ENCODE measurements at places on chromosomes 12 and 14. TPM values are rescaled to one million over a fixed set of nuclear protein-coding genes. Genes with fewer than 3 reads are reported as not detected.

The RIPK3 gene
- total RNA-seq, result 15.8 TPM

The SMCO3 gene
- total RNA-seq, result 0.26 TPM

The IL26 gene
- total RNA-seq, result not detected

The FZD10 gene
- total RNA-seq, result 0.72 TPM

The PIP4K2C gene
- total RNA-seq, result 28.4 TPM

The KCNMB4 gene
- total RNA-seq, result 3.3 TPM

The AQP2 gene
- 0.21 TPM for total RNA-seq

The RPL10L gene
- total RNA-seq, result not detected

The GLIPR1L1 gene
- total RNA-seq, result not detected

DNA sequence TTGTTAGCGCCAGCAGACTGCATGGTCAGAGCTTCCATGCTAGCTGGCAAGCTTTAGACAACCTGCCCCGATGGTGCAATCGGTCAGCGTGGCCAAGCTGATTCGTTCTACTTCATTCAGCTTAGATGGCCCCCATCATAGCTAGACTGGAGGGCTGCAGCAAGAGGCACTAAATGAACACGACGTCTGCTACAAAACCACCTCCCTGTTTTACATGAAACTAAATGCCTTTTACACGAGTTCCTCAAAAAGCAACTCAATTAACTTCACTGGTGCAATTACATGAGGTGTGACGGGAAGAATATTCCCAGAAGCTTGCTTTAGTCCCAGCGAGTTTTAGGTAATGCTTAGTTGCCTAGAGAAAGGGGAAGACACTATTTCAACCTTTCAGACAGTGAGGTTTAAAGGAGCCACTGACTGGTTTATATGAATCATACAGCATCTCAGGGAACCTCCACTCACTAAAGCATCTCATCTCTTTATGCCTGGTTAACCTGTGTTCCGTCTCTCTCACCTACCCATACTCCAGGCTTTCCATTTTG, 8.4 kb downstream of the NIN start:
- H3K27ac ChIP-seq, result no peak overlapping the region
- DNase-seq, result no peak
- H3K4me1 ChIP-seq, result peaks cover 10% of the 10 kb centered on the region

GRCh38 chr12:14795028-14795448, 8.2 kb downstream of the WBP11 start:
- H3K4me3 ChIP-seq, result no peak overlapping the region
- DNase-seq, result no peak
- H3K27me3 ChIP-seq, result no peaks in the 10 kb centered on the region
- peaks cover 8% of the 10 kb centered on the region for H3K36me3 ChIP-seq
- H3K4me1 ChIP-seq, result no peaks in the 10 kb centered on the region

DNA sequence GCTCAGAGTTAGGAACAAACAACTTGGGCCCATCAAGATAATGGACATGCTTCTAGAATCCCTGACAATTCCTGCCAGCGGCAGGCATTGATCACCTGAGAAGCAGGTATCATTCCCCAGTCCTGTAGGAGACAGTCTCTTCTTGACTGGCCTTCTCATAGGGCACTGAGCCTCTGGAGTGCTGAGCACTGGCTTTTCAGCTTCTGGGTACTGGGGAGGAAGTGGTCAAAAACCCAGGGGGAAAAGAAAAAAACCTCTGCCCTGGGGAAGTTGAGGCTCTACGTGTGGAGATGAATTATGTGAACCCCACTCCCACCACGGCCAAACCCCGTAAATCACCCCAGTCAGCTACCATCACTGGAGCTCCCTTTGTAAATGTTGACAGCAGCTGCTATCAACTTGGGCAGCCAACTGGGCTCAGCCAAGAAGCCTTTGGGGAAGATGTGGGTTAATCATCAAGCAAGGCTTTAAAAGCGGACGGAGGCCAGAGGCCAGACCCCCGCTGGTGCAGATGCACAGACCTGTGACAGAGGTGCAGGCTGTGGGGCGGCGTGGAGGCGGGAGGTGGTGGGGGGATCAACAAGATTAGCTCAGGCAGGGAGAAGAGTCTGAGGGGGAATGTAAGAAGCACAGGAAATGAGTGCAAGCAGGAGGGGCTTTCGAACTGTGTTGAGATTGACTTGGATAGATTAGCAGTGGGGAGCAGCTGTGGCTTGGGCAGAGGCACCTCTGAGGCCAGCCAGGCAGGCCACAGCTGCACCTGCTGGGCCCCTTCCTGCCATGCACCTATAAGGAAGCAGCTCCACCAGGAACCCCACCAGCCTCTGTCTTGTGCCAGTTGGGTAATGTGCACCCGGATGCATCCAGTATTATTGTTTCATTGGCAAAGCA, 105.4 kb upstream of the HIF1A start:
- no peak for DNase-seq
- H3K27me3 ChIP-seq, result no peaks in the 10 kb centered on the region
- no peak overlapping the region for H3K4me3 ChIP-seq
- no peak overlapping the region for H3K27ac ChIP-seq
- peaks cover 9% of the 10 kb centered on the region for H3K4me1 ChIP-seq

DNA sequence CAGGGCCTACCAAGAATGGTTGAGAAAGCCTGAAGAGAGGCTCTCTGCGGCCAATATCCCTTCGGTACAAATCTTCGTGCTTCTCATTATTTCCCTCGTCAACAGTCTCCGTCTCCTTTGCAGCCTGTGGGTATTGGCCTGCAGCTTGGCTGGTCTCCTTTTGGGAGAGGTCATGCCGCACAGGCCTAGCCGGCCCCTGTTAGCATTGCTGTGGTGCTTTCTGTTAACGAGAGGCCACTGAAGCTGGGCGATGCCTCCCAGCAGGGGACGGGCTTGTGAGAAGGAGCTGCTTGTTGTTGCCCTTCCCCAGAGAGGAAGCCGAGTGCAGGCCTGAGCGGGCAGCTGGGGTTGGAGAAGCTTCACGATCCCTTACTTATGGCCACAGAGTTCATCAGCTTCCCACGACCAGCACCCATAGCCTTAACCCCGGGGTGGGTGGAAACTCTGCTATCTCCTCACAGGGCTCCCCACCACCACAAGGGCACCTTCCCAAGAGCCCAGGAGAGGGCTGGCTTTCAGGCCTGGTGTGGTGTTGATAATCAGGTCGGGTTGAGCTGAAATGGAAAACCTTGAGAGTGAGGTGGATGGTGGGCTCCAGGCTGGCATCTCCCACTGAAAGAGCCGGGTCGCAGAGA, 228.6 kb downstream of the ZFP36L1 start:
- peak overlapping the region; percentile 91 for H3K27ac ChIP-seq
- no peak overlapping the region for H3K4me3 ChIP-seq
- DNase-seq, result no peak
- no peaks in the 10 kb centered on the region for H3K27me3 ChIP-seq
- no peaks in the 10 kb centered on the region for H3K4me1 ChIP-seq

DNA sequence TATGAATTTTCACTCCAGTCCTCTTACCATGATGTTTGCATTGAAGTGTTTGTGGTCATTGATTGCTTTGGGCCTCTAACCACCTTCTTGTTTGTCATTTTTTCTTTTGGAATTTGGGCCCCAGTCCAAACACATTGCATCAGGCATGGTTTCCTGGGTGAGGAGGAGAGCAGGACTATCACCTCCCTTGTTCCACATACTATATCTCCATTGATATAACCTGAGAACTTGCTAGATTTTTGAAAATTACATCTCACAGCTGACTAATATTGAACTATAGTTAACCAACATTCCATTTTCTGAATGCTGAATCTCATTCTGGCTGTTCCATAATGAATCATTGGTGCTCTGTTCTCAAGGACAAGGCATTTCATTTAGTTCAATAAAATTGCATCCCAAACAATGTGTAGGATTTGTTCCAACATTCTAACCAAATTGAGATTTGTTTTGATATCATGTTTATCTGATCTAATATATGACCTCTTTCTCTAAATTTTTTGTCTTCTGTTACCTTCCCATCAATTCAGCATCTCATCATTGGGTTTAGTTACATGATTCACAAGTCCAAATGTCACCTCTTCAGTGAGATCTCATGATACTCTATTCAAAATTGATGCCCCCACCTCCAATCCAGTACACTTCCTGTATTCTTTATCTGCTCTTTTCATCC, 329.0 kb downstream of the ZFP36L1 start:
- no peak overlapping the region for H3K4me3 ChIP-seq
- H3K27me3 ChIP-seq, result no peaks in the 10 kb centered on the region
- no peaks in the 10 kb centered on the region for H3K36me3 ChIP-seq
- H3K27ac ChIP-seq, result no peak overlapping the region
- no peak for DNase-seq

- no peaks in the 10 kb centered on the region for H3K36me3 ChIP-seq
- H3K27me3 ChIP-seq, result no peaks in the 10 kb centered on the region
- DNase-seq, result no peak
- peaks cover 6% of the 10 kb centered on the region for H3K4me1 ChIP-seq
Observed at GRCh38 chr12:108822497-108823205, 34.7 kb downstream of the SSH1 start.

DNA sequence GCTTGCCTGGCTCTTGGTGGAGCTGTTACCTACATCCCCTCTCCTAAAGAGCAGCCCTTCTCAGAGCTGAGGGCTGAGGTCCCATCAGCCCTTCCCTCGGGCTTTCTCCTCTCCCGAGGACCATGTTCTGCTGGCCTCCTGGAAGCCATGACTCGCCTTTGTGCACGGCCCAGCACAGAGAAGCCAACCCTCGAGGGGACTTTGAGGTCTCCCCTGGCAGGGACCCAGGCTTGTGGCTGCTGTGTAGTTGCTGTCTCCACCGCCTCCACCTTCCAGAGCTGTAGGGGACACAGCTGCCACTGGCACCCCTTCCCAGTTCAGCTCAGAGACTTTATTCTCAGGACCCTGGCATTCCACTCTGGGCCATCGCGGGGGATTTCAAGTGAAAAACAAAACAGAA, 22.9 kb upstream of the CCND2 start:
- no peak for DNase-seq
- H3K27me3 ChIP-seq, result no peaks in the 10 kb centered on the region
- no peaks in the 10 kb centered on the region for H3K4me1 ChIP-seq
- H3K4me3 ChIP-seq, result no peak overlapping the region

DNA sequence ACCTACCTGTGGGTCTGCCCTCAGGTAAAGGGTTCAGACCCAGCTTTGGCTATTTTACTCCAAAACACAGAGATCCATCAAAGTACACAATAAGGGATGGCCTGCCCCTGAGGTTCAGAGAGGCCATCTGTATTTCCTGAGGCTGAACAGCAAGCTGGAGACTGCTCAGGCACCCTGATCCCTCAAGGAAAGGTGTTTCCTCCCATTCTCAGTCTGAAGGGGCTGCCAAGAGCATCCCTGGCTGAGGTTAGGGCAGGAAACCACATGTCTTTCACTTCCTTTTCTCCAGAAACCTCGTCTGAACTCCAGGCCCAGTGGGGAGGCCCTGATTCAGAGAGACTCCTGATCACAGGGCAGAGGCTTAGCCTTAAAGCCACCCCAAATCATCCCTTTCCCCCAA, 1.5 kb downstream of the RILPL1 start:
- DNase-seq, result no peak
- H3K4me1 ChIP-seq, result peaks cover 4% of the 10 kb centered on the region
- H3K36me3 ChIP-seq, result no peaks in the 10 kb centered on the region
- H3K27ac ChIP-seq, result peak overlapping the region; percentile 8
- H3K27me3 ChIP-seq, result no peaks in the 10 kb centered on the region

- no peaks in the 10 kb centered on the region for H3K27me3 ChIP-seq
- no peaks in the 10 kb centered on the region for H3K4me1 ChIP-seq
- H3K27ac ChIP-seq, result no peak overlapping the region
- DNase-seq, result peak; percentile 26
Observed at GRCh38 chr12:112191840-112192321, 66.5 kb downstream of the TRAFD1 start.
